ENCODE measurements at places on chromosomes 4 and X. TPM values are rescaled to one million over a fixed set of nuclear protein-coding genes. Genes with fewer than 3 reads are reported as not detected.

GRCh38 chrX:148914783-148915182, 414.4 kb downstream of the AFF2 start:
- DNase-seq: no peak
- H3K4me3 ChIP-seq: no peak overlapping the region
- H3K27ac ChIP-seq: no peak overlapping the region
- H3K4me1 ChIP-seq: no peaks in the 10 kb centered on the region

- no peak overlapping the region for H3K4me3 ChIP-seq
- no peaks in the 10 kb centered on the region for H3K27me3 ChIP-seq
- H3K4me1 ChIP-seq: no peaks in the 10 kb centered on the region
- no peak overlapping the region for H3K27ac ChIP-seq
- DNase-seq: no peak
These were observed 84.0 kb downstream of the CCSER1 start for GRCh38 chr4:90211174-90211573.

- no peaks in the 10 kb centered on the region for H3K4me1 ChIP-seq
- H3K36me3 ChIP-seq: no peaks in the 10 kb centered on the region
- H3K4me3 ChIP-seq: no peak overlapping the region
- H3K27me3 ChIP-seq: no peaks in the 10 kb centered on the region
These were observed 40.5 kb upstream of the KIAA1210 start for GRCh38 chrX:119168104-119168503.

Gene CT45A10
- total RNA-seq: not detected
